Activated naive CD4-positive, alpha-beta T cell (primary cell): ENCODE measurements at places on chromosomes 3 and 15.

DNA sequence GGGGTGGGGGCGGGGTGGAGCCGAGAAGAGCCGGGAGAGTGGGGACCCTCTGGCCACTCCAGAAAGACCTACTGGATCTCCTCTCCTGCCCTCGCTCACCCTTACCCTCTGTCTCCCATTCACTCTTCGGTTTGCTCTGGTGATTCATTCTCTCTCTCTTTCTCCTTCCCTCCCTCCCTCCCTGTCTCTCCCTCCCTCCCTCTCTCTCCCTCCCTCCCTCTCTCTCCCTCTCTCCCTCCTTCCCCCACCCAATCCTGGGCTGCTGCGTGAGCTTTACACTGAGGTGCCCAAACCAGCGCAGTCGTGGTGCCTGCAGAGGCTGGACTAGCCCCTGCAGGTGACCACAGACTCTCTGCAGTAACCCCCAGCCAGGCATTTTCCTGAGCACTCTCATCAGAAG, 32.2 kb upstream of the ADAMTS17 start:
- DNase-seq: no peak

GRCh38 chr15:98443526-98443925, 204.8 kb upstream of the IGF1R start:
- no peak for DNase-seq

GRCh38 chr3:149850787-149851584, 38.0 kb downstream of the RNF13 start:
- DNase-seq: no peak

DNA sequence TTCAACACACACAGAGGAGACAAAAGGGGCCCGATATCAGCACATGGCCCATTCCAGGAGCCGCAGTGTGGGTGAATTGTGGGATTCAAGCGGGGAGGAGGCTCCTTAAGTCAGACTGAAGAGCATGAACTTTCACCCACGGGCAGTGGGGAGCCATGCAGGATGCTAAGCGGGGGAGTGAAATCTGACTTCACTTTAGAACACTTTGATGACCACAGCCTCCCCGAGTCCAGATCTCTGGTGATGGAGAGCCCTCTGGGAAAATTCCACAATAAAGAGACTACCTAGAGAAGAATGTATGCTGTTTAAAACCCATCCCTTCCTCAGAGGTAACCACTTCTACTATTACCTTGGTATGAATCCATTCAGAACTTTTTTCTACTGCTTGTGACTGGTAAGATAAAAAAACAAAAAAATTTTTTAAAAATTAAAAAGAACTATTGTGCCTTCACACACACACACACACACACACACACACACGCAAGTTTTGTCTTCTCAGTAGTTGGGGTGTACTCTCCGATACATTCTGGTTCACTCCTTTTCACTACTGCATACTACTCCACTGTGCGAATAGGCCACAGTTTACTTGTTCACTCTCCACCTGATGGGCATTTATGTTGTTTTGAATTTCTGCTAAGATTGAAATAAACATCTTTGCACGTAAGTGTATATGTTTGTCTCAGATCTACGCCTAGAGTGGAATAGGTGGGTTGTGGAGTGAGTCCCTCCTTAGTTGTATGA, 2.0 kb upstream of the H1-8 start:
- no peak for DNase-seq

DNA sequence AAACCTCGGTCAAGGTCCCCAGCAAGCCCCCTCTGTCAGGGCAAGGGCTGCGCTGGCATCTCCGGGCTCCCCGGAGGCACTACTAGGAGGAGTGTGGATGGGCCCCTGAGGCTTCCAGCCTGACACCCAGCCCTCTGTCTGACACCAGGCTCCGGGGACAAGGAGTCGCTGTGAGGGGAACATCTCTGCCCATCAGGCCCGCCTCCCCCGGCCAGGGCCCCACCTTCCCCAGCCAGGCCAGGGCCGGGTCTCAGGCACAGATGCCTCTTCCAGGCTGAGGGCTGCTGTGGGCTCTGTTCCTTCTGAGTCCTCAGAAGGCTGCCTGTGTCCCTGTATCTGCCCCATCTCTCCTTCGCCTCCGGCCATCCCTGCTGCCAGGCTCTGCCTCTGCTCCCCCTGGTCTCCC, 15.8 kb downstream of the CSPG4 start:
- no peak for DNase-seq

DNA sequence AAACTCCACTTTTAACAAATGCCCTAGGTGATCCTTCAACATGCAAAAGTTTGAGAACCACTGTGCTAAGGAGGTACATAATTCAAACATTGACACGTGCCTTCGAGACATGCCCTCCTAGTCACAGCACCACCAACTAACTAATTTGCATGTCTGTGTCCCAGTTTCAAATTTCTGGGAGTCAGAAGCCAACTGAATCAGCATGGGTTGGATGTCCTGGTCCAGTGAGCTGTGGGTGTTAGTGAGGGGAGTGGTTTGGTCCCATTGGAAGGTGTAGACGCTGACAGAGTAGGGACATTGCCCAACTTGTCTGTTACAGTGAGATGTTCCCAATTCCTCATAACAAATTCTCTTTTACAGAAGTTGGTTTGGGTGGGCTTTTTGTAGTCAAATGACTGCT, 67.3 kb upstream of the ADPGK start:
- no peak for DNase-seq

DNA sequence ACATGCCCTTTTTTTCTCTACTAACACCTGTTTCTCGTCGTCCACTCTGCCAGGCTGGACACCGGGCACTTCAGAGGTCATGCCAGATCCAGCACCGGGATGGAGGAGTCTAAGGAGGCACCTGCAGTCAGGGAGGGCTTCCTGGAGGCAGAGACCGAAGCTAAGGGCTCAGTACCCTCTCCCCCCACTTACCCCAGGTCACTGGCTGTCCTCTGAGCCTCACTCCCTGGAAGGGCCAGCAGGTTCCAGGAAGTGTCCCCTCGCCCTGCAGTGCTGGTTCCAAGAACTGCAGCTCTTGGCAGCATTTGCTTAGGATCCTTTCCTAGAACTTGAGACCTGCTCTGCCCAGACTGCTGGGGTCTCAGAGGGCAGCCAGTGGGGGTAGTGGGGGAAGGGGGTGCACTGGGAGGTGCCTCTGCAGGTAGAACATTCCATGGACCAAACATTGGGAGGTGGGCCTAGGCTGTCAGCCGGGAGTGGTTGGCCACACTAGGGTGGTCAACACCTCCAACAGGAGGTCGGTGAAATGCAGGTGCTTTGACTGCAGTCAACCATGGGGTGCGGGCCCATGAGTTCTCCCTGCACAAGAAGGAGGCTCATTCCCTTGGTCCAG, 11.3 kb downstream of the CISH start:
- no peak for DNase-seq

DNA sequence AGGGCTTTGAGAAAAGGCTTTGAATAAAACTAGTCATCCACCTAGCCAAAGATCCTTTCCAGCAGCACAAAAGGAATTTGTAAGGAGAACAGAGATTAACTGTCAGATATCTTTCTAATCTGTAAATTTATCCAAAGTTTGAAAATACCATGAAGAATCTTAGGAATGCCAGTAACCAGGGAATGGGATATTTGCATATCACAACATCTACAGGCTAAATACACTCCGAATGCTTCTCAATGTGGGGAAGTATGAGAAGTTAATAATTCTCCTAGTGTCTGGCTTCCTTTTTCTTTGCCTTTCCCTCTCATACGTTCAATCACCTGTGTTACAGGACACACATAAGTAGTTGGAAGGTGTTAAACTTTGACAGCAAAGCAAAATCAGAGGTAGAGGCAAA, 7.8 kb downstream of the ANAPC13 start:
- DNase-seq: no peak

DNA sequence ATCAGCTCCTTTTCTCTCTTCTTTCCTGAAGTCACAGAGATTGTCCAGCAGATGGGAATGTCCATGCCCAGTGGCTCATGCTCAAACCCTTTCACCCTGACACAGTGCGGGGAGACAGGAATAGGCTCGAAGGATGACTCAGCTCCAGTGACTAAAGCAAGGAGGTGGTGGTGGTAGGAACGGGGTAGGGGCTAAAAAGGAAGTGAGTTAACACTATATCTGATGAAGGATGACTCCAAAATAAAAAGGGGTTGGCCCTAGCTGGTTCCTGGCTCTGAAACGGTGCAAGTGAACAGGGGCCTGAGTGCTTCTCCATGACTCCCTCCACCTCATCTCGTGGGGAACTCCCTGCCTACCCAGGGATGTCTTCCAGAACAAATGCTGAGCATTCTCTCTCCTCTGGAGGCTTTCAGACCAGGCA, 167.4 kb upstream of the LPP start:
- no peak for DNase-seq

- DNase-seq: no peak
These were observed 740.9 kb upstream of the LMCD1 start for GRCh38 chr3:7760718-7761117.
